NT2/D1 (cell line): ENCODE measurements at places on chromosomes 13 and 19.

- no peak for DNase-seq
Observed at GRCh38 chr19:11279505-11280236, 16.3 kb upstream of the TSPAN16 start.

GRCh38 chr19:17302391-17303166 lies 646 bp downstream of the ABHD8 start:
- no peak for DNase-seq

DNA sequence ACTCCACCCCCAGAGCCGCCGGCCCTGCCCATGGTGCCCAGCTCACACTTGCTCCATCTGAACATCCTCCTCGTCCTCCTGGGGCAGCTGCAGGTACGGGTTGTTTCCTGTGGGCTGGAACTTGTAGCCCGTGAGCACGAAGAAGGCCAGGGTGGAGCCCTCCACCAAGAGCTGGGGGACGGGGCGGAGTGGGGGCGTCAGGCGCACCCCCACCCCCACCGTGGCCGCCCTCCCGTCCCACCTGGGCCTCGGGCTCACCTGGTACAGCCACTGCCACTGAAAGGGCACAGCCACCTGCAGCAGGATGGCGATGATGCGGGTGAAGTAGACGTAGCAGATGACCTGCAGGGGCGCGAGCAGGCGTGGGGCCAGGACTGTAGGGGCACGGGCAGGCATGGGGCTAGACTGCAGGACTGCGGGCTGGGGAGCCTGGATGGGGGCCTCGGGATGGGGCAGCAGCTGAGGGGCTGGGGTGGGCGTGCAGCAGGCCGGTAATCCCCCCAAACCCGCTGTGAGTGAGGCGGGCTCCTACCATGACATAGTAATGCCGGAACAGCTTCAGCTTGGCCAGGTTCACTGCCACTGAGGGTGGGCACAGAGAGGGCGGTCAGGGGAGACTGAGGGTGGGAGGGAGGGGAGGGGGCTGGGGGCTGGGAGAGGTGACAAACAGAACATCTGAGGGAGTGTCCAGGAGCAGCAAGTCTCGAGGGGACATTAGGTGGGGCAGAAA lies 6.3 kb downstream of the GPR108 start:
- DNase-seq: no peak

DNA sequence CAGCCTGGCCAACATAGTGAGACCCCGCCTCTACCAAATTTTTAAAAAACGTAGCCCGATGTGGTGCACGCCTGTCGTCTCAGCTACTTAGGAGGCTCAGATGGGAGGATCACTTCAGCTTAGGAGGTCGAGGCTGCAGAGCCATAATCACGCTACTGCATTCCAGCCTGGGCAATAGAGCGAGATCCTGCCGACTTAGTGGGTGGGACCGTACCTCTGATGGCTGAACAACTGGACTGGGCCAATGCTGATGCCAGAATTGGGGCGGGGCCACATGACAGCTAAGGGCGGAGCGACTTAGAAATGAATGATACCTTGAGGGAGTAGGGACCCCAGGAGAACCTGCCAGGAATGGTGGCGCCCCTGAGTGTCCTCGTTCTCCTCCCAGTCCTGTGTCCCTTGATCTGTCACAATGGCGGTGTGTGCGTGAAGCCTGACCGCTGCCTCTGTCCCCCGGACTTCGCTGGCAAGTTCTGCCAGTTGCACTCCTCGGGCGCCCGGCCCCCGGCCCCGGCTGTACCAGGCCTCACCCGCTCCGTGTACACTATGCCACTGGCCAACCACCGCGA lies 3.6 kb downstream of the LTBP4 start:
- no peak for DNase-seq

GRCh38 chr13:20927596-20928257 lies 25.2 kb upstream of the XPO4 start:
- no peak for DNase-seq

- DNase-seq: no peak
Observed at GRCh38 chr13:113584870-113585671, 518 bp downstream of the TFDP1 start.

- no peak for DNase-seq
Observed at GRCh38 chr13:74866101-74866500, 615.9 kb downstream of the TBC1D4 start.
